ENCODE measurements at places on chromosomes 6 and 20.

DNA sequence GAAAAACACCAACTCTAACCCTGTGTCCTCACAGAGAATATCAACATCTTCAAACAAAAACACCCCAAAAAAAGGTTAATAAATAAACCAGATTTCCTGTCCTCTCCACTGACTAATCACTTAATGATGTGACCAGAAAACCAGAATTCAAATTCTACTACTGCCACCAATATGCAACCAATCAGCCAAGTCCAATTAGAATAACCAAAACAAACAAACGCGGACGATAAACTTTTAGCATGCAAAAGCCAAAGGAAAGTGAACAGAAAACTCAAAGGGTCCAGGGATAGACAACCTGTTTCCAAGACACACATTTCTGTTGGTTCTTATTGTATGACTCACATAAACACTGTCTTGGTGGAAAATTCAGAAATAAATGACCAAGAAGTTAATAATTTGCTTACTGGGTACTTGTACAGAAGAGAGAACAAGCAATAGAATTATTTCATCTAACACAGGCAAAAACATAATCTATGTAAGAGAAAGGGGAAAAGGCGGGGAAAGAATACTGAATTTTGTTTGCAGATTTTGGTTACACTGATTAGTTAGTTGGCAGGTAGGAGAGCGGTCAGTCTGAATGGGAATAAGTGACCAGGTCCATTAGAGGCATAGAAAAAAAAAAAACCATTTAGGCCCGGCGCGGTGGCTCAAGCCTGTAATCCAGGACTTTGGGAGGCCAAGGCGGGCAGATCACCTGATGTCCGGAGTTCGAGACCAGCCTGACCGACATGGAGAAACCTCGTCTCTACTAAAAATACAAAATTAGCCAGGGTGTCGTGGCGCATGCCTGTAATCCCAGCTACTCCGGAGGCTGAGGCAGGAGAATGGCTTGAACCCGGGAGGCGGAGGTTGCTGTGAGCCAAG is 34.1 kb downstream of the HFE start:
- DNase-seq = no peak

GRCh38 chr6:98871821-98872220 is 37.4 kb downstream of the POU3F2 start:
- no peak for DNase-seq

- no peak for DNase-seq
Observed at GRCh38 chr6:109373331-109373730, 8.9 kb downstream of the CD164 start.

DNA sequence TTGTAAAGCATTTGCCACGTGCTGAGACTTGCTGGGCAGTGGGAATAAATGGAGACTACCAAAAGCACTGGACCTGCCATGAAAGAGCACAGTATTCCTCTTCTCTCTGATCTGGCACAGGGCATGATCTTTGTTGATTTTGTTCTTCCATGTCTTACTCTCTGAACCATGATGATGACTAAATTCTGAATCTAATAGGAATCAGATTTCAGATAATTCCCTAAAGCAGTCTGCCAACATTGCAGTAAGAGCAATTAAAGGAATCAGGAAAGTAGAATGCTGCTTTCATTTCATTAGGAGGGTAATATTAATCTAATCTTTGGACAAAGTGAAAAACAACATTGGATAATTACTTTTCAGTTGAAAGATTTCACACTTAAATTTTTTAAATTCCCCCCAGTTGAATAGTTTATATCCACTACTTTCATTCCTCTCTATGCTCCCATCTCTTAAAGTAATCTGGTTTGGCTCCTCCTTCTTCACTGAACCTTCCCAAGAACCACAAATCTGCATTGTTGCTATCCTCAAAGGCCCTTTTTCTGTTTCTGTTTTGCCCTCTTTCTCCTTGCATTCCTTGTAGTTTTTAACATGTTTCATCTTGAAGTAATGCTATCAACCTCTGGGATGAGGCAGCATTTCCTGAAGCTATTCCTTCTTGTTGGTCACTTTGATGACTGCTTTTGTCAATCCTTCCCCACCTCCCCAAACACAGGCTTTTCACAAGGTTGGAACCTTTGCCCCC is 243.2 kb upstream of the TENT5A start:
- DNase-seq = no peak

DNA sequence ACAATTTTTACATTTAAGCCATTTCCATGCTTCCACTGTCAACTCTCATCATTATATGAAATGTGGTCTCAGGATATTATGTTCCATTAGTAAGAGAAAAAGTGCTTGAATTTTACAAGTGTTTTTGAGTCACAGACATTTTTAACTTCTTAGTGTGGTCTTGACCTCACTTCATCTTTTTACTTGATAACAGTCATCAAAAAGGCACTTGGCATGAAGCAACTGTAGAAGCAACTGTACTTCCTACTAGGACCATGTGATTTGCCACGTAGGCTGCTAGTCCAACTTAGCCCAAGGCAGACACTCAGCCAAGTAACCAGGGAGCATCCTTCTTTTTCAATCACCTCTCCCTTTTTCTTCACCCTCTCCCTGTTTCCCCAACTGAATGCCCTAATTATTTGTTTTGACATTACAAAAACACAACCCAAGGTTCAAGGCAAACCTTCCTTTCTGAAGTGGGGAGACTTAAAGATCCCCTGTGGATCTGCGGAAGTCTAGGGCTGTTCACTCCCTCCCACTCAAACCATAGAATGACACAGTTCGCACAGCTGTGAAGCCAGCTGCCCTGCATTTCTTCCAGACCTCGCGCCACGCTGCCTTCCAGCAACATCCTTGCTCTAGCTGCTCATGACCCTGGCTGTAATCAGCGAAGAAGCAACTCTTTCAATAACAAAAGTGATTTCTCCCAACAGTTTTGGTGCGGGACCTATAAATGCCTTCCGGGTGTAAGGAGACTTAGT is 45.0 kb downstream of the PHACTR1 start:
- DNase-seq = no peak

DNA sequence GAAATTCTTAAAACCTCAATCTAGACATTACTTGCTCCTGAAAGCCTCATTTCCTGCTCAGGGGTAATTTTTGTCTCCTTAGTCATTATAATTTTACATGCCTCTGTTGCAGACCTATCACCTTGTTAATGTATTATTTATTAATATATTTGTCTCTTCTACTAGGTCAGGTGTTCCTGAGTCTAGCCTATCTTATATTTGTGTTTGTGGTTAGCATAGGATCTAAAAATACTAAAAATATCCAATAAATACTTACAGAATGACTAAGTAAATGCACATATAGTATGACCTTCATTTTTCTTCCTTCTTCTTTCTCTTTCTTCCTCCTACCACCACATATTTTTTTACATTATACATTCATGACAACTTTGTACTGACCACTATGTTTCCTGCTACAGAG is 268.9 kb upstream of the HS3ST5 start:
- no peak for DNase-seq
